ENCODE measurements at places on chromosomes 11 and 22.
A peak's percentile ranks its signal among the peaks of the same experiment; 100 is the strongest.

DNA sequence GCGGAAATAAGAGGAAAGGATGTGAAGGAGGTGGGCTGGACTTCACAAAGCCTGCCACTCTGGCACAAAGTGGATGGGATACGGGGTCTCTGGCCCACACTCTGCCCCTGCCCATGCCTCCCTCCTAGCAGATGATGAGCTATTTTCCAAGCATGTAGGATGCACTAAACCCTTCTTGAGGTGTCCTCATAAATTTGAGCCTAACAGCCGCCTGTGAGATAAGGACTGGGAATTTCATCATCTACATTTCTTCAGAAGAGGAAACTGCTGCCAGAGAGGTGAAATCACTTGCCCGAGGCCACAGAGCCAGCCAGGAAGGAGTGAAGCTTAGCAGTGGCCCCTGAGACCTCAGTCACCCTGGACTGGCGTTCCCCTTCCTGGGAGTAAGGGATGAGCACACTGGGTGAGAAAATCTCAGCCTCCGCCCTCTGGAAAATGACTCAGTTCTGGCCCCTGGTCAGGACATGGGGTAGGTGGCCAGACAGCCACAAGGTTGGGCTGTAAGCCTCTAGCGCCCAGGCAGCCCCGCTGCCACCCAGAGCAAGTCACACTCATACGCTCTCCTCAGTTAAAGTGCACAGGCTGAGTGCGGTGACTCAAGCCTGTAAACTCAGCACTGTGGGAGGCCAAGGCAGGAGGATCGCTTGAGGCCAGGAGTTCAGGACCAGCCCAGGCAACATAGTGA, 27.9 kb downstream of the MB start:
- DNase-seq = peak; percentile 39

DNA sequence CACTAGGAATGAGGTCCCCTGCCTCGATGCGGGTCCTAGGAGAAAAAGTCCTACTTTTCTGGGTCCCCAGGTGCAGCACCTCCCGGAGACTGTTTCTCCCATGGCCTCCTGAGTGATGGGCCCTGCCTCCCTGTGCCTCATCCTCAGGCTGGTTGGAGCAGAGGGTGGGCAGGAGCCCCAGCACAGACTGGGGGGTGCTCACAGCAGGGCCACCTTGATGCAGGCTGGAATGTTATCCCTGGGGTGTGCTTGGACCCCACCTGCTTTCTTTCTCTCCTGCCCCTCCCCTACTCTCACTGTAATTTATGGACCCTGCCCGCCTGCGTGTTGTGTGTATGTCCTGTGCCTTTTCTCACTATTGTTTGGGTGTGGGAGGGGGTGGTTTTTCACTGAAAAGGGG, 8.1 kb downstream of the SHISA8 start:
- no peak for DNase-seq

- no peak for DNase-seq
These were observed 378.8 kb downstream of the DYNC2H1 start for GRCh38 chr11:103488031-103488461.

GRCh38 chr11:116353589-116353988, 419.2 kb downstream of the BUD13 start:
- no peak for DNase-seq

DNA sequence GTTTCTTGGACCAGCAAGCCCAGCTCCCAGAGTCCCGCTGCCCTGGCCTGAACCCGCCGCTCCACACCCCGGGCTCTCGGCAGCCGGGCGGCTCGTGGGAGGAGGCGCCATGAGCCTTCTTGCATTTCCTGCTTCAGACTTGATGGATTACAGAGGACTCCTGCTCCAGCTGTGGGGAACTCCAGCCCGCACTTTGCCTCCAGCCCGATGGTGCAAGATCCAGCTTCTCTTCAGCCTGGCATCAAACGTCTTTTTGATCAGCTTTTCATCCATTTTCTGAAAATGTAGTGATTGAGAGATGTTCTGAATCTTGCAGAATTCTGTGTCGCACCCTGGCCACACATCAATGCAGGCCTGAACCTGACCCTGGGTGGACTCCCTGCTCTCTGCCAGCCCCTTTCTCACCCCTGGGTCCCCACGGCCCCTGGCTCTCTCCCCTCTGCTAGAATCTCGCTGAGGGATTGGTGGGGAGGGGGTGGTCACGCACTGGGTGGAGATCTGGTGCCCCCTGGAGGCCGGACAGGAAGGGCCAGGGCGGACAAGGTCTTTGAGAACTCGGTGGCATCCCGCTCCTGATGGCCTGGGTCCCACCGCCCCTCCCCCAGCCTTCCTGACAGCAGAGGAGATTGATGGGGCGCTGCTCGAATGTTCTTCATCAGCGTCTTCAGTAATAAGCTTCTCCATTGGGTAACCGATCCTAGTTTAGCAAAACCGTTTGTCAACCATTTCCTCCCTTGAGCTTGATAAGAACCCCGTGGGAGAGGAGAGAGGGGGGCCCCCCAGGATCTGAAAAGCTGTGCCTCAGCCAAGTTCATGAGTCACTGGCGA, 12.1 kb upstream of the NFAM1 start:
- DNase-seq = peak; percentile 38

- no peak for DNase-seq
These were observed 817 bp upstream of the IFITM5 start for GRCh38 chr11:299951-300735.

GRCh38 chr11:61553373-61554171, 27.3 kb downstream of the SYT7 start:
- no peak for DNase-seq

- no peak for DNase-seq
These were observed 8.8 kb downstream of the CRY2 start for GRCh38 chr11:45856044-45856468.

DNA sequence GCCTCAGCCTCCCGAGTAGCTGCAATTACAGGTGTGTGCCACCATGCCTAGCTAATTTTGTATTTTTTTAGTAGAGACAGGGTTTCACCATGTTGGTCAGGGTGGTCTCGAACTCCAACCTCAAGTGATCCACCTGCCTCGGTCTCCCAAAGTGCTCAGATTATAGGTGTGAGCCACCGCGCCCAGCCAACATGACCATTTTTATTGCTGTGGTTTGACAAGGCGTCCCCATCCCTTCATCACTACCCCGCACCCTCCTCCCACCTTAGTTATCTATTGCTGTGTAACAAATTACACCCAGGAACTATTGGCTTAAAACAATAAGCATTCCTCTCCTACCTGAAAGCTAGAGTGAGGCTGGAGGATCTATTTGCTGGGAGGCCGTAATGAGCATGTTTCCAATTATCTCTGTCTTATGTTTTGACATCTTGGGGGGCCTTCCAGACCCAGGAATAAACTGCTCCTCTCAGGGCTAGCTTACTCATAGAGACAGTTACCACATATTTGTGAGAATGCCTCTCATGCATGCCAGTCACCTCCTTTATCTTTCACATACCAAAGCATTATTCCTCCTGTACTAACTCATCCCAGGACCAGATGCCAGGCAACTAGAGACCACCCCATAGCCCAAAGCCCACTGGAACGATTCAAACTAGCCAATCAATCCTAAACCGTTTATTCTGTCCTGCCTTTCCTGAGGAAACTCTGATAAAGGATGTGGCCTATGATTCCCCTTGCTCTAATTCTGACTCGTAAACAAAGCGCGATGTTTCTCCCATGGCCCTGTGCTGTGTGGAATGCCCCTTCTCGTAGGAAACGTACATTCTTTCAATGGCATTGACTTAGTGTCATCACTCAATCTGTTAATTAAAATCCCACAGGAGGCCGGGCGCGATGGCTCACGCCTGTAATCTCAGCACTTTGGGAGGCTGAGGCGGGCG, 19.4 kb downstream of the SNU13 start:
- DNase-seq = peak; percentile 71

DNA sequence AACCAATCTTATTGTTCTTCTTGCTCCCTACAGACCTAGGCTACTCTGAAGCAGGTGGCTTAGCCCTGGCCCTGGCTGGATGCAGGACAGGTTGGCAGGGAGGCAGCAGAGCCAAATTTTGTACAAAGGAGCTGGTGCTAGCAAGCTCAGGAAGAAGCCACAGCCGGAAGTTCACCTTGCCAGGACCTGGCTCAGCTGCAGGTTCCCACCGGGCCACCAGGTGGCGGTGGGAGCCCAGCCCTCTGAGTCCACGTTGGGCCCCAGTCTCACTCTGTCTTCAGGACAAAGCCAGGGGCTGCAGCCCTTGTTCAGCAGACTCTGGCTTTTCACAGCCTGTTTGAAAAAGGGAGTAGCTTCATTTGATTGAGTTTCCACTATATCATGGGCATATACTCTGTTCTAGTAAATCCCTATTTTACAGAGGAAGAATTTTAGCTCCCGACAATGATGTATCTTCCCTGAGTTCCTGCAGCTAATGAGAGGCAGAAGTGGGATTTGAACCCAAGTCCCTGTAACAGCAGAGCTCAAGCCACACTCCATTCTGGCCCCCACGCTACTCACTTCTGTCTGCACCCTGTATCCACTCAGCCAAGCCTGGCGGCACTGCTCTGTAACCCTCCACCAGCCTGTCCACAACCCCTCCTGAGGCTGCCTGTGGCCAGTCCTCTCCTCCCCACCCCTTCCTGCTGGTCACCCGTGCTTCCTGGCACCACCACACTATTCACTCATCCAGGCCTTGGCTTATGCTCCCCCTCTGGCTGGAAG, 3.3 kb downstream of the TKFC start:
- peak; percentile 43 for DNase-seq

- no peak for DNase-seq
These were observed 39.3 kb upstream of the LRRC4C start for GRCh38 chr11:41498726-41499125.

DNA sequence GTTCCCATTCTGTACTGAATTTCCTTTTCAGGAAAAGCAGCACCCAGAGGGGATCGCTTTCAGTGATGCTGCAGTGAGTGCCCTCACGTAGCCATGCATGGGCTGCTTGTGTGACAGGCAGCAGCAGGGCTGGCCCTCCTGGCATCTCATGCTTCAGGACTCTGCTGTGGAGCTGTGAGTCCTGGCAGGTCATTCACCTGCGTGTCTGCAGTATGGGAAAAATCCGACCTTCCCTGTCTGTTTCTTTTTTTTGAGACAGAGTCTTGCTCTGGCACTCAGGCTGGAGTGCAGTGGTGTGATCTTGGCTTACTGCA, 13.4 kb downstream of the GLB1L2 start:
- DNase-seq = no peak

DNA sequence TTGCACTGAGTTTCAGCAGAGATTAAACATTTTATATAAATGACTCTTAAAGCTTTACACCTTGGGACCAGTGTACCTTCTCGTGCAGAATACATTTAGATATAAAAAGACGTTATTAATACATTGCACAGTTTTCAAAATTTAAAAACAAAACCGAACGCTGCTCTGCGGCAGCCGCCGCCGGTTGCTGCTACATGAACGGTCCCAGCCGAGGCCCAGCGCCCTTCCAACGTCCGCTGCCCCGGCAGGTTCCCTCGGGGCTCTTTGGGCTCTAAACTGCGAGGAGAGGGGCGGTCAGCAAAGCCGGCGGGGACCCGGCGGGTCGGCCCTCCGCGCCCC, 2.0 kb downstream of the CDKN1C start:
- no peak for DNase-seq

DNA sequence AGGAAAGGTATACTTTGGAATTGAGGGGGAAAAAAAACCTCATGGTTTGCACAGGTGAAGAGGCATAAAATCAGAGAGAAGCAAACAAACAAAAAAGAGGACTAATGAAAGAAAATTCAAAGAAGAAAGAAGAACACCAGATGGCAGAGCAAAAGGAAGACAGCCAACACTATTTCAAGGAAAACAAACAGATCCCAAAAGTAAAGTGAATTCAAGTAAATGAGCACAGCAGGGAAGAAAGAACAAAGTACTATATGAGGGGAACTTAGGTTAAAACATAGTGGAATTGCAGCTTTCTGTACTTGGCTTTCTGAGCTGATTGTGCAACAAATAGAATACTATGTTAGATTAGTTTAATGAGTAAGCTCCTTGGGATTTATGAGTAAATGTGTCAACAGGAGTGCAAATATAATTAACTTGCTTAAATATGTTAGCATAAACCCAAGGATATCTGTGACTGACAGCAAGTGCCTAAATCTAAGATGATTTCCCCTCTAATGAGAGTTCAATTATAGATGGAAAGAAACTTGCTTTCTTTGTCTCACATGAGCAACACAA, 404.6 kb upstream of the CNTN5 start:
- DNase-seq = no peak

DNA sequence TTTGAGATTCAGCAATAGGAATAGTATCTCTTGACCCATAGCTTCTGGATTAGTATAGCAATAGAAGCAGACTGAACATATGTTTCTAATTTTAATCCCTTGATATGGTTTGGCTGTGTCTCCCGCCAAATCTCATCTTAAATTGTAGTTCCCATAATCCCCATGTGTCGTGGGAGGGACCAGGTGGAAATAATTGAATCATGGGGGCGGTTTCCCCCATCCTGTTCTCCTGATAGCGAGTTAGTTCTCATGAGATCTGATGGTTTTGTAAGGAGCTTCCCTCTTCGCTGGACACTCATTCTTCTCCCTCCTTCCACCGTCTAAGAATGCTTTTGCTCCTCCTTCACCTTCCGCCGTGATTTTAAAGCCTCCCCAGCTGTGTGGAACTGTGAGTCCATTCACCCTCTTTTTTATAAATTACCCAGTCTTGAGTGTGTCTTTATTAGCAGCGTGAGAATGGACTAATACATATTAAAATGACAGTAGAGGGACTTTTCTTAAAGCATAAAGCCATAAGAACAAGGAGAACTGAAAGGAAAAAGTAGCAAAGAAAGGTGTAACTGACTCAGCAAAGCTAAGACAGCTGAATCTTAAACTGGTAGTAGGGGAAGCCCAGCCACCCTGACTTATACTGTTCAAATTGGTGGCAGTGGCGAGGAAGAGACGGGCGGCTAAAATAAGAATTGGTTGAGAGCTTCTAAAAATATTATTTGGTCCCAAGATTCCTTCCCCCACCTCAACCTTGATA, 20.3 kb upstream of the SLN start:
- no peak for DNase-seq

DNA sequence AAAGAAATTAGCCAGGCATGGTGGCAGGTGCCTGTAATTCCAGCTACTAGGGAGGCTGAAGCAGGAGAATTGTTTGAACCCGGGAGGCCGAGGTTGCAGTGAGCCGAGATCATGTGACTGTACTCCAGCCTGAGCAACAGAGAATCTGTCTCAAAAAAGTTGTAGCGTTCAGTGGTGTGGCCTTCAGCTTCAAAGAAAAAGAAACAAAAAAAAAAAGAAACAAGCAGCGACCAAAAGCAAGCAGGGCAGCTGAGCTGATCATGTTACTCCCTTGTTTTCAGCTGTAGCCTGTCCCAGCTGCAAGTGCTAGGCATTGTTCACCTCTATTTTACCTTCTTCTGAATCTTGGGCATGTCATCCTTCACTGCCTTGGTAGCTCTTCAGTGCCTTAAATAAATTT, 37.0 kb downstream of the SFI1 start:
- no peak for DNase-seq

Data from HS-27A (cell line).